Stimulated activated CD8-positive, alpha-beta memory T cell treated with anti-CD3 and anti-CD28 coated beads, Interleukin-12 subunit alpha, Interleukin-12 subunit beta, amount 100 ng/mL, for 4 hours (primary cell): ENCODE measurements at places on chromosomes 5 and 9.

- DNase-seq = no peak
Measured at GRCh38 chr5:1414311-1415058, 30.8 kb downstream of the SLC6A3 start.

DNA sequence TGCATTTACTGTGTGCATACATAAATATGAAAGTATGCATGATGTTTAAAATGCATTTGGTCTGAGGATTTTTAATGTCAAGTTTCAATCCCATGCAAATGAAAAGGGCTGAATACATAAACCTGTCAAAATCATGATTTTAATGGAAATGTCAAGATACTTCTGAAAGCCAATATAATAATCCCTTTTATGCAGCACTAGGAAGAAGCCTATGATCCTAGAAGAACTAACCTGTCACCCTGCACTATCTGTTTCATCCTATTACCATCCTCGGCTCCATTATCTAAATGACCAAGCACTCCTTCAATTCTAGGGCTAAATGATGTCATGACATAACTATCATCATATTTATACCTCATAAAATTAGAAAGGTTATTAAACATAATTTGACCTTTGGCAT, 2229.4 kb upstream of the WWC1 start:
- DNase-seq = no peak

GRCh38 chr5:134714120-134714519, 24.2 kb upstream of the CAMLG start:
- DNase-seq = no peak

- no peak for DNase-seq
Measured at GRCh38 chr5:491119-491855, 33.0 kb downstream of the SLC9A3 start.

DNA sequence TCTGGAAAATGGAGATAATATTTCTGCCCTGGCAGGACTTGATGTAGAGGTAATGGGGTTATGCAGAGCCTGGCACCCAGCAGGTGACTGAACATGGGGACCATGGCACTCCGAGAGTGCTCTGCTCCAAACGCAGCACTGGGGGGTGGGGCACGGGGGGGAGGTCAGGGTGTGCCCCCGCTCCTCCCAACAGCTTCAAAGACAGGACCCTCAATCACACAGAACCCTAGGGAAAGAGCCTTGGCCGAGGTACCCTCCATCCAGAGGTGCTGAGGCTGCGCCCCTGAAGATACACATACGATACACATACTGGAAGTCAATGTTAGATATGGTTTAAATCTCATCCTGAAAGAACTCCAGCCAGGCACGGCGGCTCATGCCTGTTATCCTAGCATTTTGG, 26.6 kb upstream of the CEP72 start:
- no peak for DNase-seq

GRCh38 chr9:99962680-99963261, 56.3 kb downstream of the STX17 start:
- DNase-seq = no peak

GRCh38 chr9:129962889-129963703, 79.9 kb downstream of the FNBP1 start:
- peak; percentile 42 for DNase-seq

DNA sequence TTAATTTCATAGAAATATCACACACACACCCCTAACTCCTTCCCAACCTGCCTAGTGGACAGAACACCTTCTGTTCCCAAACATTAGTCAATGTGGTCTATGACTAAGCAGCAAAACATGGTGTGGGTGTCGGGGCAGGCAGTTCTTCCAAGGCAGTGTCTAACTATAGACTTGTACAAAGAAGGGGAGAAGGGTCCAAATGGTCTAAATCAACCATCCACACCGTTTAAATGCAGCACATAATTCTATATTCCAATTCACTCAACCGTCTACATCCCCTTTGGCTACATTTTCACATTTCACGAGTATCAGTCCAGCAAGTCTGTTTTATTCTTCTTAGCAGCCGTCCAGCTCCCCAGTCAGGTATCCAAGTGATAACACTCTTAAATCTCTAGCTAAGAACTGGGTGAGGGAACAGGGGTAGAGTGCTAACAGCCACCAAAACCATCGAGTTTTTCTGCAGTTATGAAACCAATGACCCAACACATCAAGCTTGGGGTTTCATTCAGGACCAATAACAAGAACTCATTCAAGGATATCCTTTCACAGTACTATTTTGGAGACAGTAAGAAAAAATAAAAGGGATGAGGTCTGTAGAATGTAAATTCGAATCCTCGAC, 3.3 kb downstream of the ZNF608 start:
- DNase-seq = no peak

DNA sequence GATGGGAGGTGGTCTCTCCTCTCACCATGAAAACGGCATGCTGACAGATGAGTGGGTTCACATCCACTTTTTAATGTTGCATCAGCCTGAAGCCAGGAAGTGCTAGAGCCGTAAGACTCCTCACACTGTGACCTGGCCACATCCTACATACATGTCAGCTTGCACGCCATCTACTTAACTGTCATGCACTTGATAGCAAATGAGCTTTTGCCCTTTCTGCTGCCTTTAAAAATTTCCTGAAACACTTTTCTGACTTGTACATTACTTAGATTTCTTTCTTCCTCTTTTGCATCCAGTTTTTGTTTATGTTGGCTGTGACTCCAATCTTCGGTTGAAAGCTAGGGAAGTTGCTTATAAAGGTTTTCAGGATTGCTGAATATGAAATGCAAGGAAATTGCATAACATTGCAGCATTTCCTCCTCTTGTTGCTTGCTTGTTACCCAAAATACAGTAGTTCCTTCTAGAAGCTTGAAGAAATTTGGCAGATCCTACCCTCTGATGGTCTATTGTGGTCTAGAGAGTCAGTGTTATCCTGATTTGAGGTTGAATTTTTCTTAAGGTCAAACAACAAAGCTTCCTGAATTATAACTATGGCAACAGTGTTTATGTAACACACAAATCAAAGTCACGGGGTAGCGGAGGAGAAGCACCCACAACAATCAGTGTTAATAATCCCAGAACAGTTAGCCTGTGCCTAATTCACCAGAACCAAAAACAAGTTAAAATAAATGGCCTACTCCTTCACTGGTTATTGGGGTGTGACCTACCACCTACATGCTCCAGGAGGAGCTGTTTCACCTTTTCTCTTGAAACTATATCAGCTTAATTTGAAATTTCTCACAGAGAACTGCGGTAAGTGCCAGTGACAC, 232.5 kb downstream of the ARHGAP26 start:
- DNase-seq = peak; percentile 38

- DNase-seq = no peak
Measured at GRCh38 chr5:172502969-172503368, 48.6 kb upstream of the SH3PXD2B start.

GRCh38 chr5:149442563-149443182, 63.6 kb upstream of the IL17B start:
- DNase-seq = peak; percentile 41

- no peak for DNase-seq
Measured at GRCh38 chr9:15048772-15049171, 138.5 kb upstream of the FREM1 start.

DNA sequence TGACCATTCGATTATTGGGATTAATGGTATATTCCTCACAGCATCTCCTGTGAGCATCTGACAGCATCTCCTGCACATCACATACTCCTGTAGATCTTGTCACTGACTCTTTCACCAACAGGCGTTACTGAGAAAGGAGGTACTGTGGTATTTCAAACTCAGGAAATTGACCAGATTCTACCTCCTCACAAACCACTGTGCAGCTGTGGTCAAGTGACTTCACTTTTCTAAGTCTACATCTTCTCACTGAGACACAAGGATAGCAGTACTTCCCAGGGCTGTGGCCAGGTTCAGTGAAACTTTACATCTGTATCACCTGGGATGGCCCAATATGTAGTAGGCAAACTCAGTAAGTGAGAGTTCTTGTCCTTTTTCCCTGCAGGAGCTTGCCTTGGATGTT, 332.3 kb upstream of the ADAMTSL1 start:
- DNase-seq = no peak

GRCh38 chr9:83385317-83385716, 152.9 kb downstream of the FRMD3 start:
- DNase-seq = no peak

DNA sequence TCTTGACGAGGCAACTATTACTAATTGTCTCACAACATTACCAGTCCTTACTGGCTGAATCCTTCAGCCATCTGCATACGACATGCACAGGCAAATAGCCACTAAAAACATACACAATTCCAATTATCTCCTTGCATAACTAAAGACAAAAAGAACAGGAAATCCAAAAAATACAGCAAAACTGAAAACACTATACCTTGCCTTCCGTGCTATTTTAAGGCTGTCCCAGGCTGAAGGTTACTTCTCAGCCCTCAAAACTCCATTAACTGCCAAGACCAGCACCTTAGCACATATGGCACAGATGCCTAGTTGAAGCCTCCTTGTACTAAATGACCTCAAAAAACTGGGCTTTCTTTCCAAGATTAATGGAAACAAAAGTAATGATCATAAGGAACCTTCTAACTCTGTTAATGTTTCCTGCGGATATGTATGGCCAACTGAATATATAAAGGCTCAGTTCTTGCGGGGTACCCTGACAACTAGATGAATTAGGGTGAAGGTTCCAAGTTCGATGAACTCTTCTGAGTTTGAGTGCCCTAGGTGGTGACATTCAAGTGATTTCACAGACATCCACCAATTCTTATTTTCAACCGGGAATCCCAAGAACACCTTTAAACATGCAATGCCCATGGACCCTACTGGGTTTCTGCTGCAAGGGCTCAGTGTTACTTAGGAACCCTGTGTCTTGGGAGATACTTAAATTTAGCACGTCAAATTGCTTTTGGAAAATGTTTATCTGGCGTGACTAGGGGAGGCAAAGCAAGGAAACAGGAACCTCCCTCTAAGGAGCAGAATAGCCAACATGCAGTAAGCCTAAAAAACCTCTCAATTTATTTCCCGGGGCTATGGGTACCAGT, 455.3 kb downstream of the RAB3C start:
- no peak for DNase-seq

DNA sequence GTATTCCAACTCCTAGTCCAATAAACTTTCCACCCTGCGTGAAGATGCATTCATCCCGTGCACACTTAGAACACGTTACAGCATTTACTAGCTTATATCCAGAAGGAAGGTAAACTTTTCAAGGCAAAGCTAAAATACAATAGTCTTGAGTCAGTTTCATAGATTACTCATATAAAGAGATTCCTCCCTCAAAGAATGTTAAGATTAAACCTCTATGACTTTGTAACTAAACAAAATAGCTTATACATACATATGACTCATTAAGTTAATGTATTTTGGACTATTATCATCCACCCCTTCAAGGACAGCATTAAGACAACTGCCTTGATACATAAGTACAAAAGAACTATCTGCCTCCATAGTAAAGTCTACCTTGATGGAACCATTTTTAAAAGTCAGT, 36.1 kb downstream of the TLE1 start:
- no peak for DNase-seq

- DNase-seq = no peak
Measured at GRCh38 chr5:78779262-78779661, 130.7 kb upstream of the LHFPL2 start.

DNA sequence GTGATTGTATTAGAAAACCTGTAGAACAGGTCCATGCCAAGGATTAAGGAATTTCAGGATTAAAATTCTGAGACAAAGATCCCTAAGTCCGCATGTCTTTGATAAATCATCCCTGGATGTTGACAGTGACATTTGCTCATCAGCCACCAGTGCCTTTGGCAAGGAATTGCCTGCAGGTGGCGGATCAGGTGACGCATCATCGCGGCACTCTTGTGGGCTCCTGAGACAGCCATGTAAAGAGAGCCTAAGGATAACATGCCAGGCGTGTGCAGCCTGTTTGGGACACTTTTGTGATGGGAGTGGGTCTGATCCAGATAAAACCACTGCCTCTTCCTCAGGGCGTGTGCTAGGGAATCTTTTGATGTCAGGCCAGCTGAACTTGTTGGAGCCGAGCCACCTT, 40.6 kb downstream of the ADCY2 start:
- DNase-seq = no peak

DNA sequence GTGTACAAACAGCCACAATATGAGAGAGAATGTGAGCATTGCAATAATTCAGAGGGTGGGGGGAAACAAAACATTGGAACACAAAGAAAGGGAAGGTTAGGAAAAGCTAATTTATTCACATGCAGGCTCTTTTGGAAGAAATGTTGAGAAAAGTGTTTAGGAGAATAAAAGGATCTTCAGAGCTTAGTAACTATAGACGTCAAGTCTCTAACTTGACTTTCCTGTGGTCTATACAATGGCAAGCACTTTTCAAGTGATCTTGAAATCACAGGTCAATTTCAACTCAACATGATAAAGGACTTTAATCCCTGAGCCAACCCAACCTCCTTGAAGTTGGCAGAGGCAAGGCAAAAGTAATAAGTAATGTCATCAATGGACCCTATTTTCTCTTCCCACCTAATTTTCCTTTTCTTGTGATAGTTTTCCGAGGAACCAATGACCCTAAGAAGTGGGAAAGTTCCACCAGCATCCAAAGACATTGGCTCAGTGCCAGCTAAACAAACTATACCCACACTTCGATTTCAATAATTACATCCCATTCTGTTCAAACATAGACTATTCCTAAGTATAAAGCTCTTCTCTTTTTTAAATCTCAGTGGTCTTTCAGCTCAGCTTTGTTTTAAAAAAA, 23.7 kb downstream of the RFK start:
- DNase-seq = no peak

- no peak for DNase-seq
Measured at GRCh38 chr5:55316289-55316688, 8.5 kb downstream of the MTREX start.

- DNase-seq = no peak
Measured at GRCh38 chr5:151144275-151144674, 13.3 kb downstream of the ANXA6 start.

GRCh38 chr5:137730336-137730735, 5.6 kb downstream of the KLHL3 start:
- DNase-seq = no peak

- DNase-seq = no peak
Measured at GRCh38 chr5:1881098-1881572, 1.6 kb downstream of the IRX4 start.

GRCh38 chr5:38424148-38425060, 132.0 kb downstream of the LIFR start:
- DNase-seq = no peak

DNA sequence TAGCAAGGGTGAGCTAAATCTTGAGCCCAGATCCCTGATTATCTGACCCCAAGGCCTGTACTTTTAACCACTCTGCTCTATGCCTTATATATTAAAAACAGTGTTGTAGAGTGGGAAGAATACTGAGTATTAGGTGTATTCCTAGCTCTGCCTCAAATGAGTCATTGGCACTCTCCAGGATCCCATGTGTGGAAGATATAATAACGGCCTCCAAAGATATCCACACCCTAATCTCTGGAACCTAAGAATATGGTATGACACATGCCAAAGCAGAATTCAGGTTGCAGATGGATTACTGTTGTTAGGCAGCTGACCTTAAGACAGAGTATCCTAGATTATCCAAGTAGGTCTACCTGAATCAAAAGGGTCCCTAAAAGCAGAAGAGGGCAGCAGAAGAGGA, 110.8 kb downstream of the ADRB2 start:
- DNase-seq = no peak
